ENCODE measurements at places on chromosomes 6 and 20.

GRCh38 chr6:22145823-22146677 is 150.8 kb downstream of the PRL start:
- DNase-seq: no peak

DNA sequence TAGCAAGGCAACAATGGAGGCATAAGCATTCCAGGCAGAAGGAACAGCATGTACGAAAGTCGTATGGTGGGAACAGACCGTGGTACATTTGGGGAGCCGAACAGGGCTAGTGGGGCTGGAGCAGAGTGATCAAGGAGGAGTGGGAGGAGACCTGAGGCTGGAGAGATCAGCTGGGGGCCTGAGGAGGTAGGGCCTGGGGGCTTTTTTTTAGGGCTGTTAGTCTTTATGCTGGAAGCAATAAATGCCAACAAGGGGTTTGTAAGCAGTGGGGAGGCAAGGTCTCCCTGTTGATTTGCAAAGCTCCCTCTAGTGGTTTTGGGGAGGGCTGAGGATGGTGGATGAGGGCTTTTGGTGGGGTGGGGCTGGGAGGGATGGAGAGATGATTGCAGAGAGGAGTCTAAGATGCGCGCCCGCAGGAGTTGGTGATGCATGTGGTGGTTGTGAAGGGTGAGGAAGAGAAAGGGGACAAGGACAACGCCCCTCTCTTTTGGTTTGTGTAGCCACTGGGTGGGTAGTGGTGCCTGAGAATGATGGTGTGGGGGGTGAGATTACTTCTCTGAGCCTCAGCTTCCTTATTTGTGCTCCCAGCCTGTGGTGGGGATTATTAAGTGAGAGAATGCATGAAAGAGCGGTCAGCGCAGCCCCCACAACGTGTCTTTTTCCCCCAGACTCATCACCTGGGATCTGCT is 74.1 kb upstream of the TOX2 start:
- DNase-seq: no peak

DNA sequence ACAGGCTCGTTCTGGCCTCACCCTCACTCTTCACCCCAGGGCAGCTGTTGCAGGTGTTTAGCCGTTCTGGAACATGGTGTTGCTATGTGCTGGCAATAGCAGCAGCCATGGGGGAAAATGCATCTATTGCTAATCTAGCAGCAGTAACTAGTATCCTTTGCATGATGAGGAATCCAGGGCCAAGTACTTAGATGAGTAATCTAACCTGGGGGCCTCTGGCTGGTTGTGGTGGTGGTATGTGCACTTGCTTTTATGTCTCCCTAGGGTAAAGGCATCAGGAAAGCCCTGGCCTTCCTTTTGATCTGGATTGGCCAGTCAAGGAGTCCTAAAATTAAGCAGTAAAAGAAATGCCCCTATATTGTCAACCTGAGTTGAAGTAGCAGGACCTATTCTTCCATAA is 594.5 kb upstream of the MAP3K7 start:
- DNase-seq: no peak

DNA sequence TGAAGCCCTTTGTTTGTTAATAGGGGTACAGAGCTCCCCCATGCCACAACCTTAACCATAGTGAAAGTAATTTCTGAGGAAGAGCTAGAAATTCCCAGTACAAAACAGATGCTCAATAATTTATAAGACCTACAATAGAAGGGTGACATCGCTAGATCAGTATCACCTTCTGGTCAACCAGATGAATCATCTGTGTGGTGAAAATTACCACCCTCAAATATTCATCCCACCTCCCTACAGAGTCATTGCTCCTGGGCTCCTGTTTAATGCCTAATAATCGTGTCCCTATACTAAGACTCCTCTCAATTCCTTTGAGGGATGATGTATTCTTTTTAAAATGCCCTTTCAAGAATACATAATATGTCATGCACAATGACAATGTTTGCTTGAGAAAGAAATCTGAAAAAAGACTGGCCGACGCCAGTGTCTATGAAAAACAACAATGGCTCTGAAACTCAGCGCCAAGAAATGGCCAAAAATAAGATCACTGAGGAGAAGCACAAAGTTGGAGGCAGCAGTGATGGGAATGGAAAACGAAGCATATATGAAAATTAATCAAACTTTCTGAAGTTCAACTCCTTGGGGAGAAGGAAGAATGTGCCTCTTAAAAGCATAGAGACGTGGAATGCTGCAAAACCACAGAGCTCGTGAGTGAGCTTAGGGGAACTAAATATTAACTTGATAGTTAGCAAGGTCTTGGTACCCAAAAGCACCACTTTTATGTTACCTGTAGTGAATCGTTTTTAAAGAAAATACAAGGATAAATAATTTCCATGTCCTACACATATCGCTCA is 11.0 kb upstream of the ADGRF5 start:
- no peak for DNase-seq

- DNase-seq: no peak
Observed at GRCh38 chr6:108940741-108941140, 92.5 kb downstream of the ARMC2 start.

DNA sequence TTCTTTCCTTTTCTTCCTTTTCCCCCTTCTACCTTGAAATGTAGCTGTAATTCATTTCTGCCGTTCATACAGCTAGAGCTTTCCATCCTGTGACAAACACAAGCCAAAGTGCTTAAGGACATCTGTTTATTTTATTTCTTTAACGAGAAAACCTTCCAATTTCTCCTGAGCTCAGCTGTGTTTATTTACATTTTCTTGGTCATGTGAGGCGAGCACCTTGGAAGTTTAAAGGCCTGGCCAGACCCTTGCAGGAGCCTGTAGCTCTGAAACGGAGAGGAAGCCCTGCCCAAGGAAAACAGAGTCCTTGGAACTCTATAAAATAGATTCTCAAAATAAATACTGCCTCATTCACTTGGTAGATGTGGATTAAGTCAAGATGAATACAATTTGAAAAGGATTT is 223.1 kb downstream of the EYA2 start:
- DNase-seq: no peak

DNA sequence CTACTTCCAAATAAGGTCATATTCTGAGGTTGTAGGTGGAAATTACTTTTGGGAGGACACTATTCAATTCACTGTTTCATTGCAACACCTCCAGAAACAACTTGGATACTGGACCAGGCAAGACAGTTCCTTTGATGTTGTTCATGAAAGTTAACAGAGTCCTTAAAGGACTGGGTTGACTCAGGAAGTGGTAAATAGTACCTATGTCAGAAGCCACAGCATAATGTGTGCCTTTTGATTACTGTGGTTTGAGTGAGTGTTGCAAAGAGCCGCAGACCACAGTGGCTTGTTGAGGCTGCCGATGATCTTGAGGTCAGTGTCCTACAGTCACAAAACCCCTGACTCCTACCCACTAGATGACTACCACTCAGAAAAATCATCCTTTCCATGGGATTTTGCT is 10.9 kb downstream of the IL20RA start:
- no peak for DNase-seq

All from stimulated activated CD4-positive, alpha-beta T cell treated with anti-CD3 and anti-CD28 coated beads, TNF-alpha, amount 100 ng/mL, for 1 hour (primary cell).